ENCODE measurements at places on chromosomes 16 and 17.
A peak's percentile ranks its signal among the peaks of the same experiment; 100 is the strongest.

DNA sequence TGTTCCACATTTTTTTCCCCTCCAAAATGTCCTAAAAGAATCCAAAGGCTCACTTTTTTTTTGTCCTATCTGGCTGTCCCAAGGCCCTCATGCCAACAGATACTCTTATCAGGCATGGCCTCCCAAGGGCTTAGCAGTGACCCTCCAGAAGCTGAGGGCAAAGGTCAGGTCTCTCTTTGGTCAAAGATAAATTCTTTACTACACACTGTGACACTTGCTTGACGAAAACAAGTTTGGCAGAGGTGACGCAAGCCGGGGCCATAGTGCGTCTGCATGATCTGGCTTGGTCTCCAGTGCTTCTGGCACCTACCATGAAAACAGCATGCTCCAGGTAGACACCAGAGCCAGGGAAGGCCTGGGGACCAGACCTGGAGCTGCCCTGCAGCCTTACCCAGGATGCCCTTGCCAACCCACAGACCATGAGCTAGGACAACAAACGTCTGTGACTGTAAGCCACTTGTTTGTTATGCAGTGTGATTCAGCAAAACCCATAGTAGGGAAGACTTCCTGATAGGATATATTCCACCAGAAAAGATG lies 48.5 kb upstream of the IRF8 start:
- DNase-seq, result no peak

DNA sequence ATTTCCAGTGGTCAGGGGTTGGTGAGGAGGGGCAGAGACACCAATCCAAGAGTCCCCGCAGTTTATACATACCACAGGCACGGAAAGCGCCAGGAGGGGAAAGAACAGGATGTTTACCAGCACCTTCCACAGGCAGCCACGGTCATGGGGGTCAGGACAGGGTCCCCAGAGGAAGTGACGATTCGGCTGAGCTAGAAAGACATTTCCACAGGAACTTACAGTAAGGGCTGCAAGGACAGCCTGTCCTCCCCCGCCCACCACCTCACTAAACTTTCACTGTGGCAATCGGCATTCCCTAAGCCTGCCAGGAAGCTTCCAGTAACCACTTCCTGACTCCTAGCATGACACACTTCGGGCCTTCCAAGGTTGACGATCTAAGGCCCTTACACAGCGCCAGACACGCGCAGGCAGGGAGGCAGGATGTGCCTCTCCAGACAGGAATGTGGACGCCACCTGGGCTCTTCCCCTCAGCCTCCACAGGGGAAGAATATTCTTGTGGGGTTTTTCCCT lies 1.2 kb upstream of the MT2A start:
- DNase-seq, result no peak

GRCh38 chr17:79632432-79632735 lies 21.5 kb upstream of the RBFOX3 start:
- DNase-seq, result no peak

DNA sequence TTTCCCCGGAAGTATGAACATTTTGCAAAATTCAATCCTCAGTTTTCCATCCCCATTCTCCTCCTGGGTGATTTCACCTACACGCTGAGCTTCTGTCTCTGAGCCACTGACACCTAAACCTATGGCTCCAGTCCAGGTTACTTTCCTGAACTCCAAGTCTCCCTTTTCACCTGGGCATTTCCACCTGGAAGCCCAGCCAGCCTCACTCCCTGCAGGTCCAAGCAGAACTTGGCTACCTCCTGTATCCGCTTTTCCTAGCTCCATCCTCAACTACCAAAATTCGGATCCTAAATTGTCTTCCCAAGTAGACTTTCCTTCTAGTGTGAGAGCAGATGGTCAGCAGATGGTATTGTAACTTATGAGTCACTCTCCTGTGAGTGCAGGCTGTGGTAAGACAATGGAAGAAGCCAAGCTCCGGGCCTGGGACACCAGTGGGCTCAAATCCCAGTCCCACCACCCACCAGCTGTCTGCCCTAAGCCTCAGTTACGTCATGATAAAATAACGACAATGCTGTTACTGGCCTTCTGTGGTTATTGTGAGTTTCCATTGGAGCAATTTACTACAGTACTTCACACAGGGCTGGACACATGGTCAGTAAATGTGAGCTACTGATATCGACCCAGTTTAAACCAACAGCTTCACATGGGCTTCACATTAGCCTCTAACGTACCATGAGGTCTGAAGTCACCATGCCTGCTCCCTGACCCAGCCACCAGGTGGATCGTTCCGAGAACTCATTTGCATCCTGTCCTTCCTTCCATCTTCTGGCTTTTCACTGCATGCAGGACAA lies 33.3 kb downstream of the PECAM1 start:
- peak; percentile 99 for DNase-seq

DNA sequence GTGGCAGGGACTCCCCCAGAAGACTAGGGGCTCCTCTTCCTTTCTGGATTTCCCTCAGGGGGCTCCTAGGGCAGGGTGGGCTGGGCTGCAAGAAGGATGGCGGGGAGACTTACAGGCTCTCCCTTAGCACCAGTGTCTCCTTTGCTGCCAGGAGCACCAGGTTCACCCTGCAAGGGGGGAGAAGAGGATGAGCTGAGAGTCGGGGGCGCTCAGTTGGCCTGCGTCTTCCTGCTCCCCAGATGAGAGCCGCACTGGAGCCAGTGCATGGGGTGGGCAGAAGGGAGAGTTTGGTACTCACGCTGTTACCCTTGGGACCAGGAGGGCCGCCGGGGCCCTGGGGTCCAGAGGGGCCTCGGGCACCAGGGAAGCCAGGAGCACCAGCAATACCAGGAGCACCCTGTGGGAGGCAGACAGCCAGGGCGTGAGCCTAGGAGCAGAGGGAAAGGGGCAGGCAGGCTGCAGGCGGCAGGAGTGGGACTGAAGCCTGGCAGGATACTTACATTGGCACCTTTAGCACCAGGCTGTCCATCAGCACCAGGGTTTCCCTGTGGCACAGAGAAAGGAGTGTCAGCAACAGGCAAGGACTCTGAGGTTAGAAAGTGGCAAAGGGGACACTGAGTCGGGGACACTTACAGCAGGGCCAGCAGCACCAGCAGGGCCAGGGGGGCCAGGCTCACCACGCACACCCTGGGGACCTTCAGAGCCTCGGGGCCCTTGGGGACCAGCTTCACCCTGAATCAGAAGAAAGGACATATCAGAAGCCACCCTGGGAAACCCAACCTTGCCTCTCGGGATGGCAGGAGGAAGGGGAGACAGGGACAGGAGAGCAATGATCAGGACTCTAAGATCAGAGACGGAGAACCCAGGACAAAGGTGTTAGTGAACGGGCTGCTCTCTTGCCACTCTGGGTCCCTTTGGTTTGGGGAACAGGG lies 6.2 kb downstream of the COL1A1 start:
- DNase-seq, result no peak

- DNase-seq, result no peak
These were observed 10.8 kb upstream of the CRYBA1 start for GRCh38 chr17:29235904-29236303.

Measured in DMS 273 treated with DMSO at 0.1 percent for 48 hours (cell line).